ENCODE measurements at places on chromosomes 6 and 20.

DNA sequence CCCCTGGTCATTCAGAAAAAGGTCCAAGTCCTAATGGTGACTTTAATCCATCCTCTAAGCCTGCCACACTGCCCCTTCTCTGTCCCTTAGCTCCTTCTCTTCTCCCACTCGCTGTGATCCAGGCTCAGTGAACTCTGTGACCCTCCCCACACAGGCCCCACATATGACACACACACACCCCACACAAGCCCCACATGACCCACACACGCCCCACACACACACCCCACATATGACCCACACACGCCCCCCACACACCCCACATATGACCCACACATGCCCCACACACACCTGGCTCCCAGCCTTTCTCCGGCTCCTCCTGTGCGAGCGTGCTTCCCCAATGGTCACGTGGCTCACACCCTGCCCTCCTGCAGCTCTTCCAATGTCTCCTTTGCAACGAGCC is 528.4 kb upstream of the AGPAT4 start:
- DNase-seq: no peak

DNA sequence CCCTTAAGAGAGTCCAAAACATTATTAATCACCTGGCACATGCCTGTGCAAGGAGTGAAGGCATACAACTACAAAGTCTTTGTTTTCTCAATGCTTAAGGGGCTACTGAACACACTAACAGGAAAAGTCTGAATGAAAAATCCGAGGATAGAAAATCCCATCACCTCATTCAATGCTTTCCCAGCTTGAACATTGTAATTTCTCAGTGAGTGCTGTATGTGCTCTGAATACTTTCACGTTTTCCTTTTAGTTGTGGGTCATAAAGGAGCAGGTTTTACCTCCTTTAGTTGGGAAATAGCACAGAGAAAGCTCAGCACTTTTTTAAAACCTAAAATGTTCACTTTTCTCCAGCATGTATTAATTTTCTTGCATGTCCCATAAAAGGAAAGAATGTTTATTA is 45.9 kb upstream of the SPTLC3 start:
- DNase-seq: no peak

GRCh38 chr6:102553214-102553613 is 1159.7 kb downstream of the GRIK2 start:
- no peak for DNase-seq

- DNase-seq: no peak
Observed at GRCh38 chr6:38739532-38739931, 24.4 kb downstream of the DNAH8 start.

GRCh38 chr6:53268858-53269608 is 79.7 kb downstream of the ELOVL5 start:
- DNase-seq: no peak

GRCh38 chr6:150800674-150801314 is 64.7 kb upstream of the MTHFD1L start:
- no peak for DNase-seq
